ENCODE measurements at places on chromosomes 6 and 20.

- no peak for DNase-seq
Measured at GRCh38 chr6:116568821-116569755, 2.2 kb upstream of the RWDD1 start.

- DNase-seq: no peak
Measured at GRCh38 chr20:36756496-36756895, 10.6 kb upstream of the NDRG3 start.

DNA sequence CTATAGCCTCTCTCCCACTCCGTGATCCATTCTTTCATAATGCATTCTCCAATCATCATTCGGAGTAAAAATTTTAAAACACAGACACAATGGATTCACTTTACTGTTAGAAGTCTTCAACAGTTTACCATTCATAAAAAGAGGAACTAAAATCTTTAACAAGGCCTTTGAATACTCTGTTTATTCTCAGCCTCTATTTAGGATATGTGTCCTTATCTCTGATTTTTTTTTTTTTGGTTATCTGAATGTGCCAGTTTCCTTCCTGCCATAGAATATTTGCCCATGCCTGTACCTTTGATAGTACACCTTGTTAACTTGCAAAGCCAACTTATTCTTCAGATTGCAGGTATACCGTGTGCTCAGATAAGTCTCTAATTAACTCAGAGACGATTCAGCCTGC, 11.1 kb downstream of the CRISP1 start:
- DNase-seq: no peak

DNA sequence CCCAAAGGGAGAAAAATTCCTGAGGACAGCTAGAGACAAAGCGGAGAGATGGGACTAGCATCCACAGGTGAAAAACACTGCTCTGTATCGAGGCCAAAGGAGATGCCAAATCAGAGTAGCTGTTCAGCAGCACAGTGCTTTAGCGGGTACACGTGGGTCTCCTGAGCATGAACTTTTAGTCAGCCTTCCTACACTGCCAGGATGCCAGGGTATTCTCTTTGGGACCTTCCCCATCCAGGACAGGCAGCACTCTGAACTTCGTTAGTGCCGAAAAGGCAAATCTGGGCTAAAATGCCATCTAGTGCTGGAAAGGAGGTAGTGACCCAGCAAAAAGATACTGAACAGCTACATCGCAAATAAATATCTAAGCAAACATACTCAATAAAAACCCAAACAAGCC, 64.9 kb downstream of the C6orf58 start:
- no peak for DNase-seq

GRCh38 chr6:286681-287488, 5.4 kb upstream of the DUSP22 start:
- no peak for DNase-seq

Data from AG09319 (cell line).